ENCODE measurements at places on chromosomes 1 and 21.

DNA sequence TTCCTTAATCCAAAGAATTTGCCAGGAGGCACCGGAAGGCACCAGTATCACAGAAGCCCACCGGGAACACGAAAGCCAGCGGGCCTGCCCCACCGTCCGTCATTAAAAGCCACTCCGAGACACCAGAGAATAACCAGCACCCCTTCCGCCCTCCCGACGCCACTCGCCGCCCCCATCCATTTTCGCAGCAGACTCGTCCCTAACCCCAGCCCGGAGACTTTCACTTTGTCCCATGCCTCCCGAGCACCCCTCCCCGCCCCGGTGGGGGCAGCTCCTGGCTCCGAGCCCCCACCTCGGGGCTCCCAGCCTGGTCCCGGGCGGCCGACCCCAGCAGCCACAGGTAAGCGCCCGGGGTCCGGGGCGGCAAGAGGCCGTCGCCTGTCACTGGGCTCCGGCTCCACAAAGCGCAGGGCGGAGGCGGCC is 105.4 kb downstream of the SLC45A1 start:
- peak; percentile 35 for DNase-seq

- no peak for DNase-seq
Measured at GRCh38 chr1:65955071-65955470, 162.4 kb downstream of the PDE4B start.

GRCh38 chr1:1612104-1612400 is 3.2 kb upstream of the MIB2 start:
- DNase-seq = no peak

DNA sequence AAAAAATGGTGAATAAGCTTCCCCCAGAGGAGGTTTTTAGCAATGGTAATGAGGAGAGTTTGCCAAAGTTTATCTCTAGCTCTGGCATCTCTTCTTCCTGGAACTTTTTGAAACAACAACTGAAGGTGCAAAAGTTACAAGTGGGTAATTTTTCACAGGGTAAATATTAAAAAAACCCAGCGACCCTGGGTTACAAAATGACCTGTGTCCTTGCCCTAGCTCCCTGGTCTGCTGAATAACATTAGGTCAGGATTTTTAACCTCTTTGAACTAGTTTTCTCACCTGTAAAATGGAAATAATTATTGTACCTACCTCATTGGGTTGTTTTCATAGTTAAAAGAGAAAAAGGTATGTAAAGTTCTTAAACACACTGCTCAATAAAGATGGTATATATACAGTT is 332.4 kb upstream of the DUSP10 start:
- DNase-seq = no peak

DNA sequence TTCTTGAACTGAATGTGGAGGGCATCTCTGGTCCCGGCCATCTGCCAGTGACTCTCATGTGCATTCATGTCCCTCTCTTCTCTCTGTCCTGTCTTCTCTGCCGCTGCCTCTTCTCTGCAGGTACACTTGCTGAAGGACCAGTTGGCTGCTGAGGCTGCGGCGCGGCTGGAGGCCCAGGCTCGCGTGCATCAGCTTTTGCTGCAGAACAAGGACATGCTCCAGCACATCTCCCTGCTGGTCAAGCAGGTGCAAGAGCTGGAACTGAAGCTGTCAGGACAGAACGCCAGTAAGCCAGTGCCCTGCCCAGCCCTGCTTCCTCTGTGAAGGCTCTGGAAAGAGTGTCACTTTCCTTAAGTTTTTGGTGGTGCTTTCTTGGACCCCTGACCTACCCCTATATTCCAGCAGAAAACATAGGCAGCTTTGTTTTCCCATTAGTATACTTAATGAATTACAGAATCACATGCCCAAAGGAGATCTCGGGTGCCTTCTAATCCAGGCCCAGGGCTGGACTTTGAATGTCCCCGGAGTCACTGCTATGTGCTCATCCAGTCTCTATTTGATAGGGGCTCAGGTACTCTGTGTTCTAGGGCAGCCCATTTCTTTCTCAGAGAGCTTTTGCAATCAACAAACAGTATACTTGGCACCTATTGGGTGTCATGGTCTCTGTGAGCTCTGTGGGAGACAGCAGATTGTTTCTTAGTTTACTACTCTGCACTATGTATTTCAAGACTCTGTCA is 11.2 kb downstream of the SPATA46 start:
- DNase-seq = no peak

DNA sequence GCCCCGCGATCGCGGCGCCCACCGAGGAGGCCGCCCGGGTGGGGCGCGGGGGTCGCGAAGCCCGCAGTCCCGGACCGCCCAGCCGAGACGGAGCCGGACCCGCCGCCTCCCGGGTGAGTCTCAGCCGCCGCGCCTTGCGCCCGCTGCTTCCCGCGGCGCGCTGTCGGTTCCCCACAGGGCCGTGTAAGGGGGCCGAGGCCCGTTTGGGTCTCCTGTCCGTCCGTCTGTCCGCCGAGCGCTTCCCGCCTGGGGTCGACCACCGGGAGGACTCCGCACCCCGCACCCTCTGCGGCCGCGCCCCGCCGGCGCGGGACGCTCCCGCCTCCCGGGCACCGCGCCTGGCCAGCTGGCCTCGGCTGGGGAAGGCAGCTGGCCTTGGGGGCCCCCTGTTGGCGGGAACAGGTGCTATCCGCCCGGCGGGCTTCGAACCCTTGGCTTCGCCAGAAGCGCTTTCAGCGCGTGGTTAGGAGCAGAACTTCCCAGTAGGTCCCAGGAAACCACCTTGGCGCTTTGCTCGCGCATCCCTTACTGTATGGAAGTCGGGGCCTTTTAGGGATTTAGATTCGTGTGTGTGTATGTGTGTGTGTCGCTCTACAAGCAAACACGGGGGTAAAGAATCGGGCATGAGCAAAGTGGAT is 414 bp downstream of the TMEM51 start:
- DNase-seq = no peak

- DNase-seq = no peak
Measured at GRCh38 chr21:33650230-33650629, 7.9 kb downstream of the ITSN1 start.

DNA sequence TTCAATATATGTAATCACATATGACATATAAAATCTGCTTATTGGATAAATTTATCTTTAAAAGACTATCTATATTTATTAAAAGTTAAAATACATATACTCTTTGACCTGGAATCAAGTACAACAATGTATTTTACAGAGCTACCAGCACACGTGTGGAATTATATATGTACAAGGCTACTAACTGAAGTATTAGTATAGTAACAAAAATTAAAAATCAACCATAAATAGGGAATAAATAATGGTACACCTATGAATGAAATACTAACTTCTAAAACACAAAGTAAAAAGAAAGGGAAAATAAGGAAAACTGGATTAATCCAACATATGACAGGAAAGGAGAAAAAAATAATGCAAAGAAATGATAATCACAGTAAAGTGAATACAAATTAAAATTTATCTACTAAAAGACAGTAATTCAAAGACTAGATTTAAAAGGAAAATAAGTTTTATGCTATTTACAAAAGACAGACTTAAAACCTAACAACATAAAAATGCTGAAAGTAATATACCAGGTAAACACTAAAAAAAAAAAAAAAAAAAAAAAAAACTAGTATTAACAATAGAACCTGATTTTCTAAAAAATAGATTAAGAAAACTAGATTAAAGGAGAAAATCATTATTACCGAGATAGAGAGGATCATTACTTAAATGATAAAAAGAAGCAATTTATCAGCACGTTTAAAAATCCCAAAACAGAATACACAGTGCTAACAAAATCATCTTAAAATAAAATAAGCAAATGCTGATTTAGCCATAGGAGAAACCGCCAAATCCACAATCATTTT is 27.9 kb downstream of the MRPL39 start:
- DNase-seq = no peak

DNA sequence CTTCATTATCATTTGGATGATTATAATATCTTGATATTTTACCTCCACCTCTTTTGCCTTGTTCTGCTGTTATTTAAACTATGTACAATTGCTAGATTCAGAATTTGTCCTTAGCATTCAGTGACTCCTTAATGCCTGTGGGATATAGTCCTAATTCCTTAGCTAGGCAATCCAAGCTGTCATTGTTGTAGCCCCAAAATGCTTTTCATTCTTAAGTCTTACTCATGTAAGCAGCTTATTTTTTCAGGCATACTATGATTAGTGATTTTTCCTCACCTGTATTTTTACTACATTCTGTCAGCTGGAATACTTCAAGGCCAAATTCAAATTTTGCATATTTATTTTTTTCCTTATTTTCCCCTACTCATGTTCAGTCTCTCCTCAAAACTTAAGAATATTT is 13.4 kb downstream of the PKN2 start:
- no peak for DNase-seq

DNA sequence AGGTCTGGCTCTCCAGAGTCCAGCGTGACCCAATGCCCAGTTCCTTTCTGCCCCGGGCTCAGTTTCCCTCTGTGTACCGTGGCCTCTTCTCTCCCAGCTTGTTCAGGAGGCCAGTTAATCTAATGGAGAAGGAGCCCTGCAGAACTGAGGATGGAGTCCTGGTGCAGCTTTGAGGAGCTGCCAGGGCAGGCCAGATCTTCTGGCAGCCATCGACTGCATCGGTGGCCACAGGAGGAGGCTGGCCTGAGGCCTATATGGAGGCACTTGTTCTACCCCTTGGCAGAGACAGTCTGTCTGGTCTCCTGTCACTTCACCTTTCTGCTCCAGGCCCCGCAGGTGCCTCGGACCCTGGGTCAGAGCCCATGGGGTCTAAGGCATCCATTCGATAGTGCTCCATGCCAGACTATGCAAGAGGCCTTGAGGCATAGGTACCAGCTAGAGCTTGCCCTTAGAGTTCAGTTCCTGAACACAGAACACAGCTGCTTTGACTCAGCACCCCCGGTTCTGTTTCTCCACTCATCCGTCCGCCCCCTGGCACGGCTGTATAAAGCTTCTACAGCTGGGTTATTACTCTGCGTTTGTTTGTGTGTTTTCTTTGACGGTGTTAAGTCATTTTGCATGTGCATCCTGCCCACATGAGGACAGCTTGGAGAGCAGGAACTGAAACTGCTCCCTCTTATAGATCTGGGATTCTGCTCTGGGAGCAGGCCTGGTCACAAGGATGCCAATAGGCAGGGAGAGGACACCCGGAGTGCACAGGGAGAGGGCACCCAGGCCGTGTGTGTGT is 18.5 kb upstream of the LRRN2 start:
- no peak for DNase-seq

- DNase-seq = no peak
Measured at GRCh38 chr21:40422896-40423635, 423.9 kb downstream of the DSCAM start.

DNA sequence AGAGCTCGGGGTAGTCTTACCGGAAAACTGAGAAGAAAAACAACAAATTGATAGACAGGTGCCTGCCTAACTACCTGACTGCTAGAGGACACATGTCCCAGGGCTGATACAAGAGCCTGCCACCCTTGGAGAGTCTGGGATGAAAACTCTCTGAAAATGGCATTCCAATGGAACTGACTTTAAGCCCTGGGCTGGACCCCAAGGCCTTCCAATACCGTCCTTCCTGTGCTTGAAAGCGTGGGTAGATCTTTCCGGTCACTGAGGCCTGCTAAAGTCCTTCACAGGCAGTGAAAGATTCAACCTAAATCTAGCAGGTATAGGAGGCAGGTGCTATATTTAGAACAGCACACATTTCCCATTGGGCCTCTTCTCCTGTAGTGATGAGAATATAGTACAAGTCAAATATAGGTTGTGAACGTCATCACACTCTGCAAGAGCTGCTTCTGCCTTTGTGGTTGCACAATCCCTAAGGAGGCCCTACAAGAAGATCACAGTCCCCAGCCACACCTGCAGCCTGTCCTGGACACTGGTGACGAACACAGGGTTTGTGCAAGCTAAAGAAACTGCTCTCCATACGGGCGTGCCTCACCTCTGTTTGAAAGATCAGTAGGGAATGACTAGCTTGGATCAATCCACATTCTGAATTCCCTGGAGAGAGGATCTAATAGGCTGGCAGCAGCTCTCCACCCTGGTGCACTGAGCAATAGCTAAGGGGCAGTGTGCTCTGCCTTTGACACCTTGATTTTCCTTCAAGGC is 876 bp upstream of the CHML start:
- DNase-seq = peak; percentile 3

DNA sequence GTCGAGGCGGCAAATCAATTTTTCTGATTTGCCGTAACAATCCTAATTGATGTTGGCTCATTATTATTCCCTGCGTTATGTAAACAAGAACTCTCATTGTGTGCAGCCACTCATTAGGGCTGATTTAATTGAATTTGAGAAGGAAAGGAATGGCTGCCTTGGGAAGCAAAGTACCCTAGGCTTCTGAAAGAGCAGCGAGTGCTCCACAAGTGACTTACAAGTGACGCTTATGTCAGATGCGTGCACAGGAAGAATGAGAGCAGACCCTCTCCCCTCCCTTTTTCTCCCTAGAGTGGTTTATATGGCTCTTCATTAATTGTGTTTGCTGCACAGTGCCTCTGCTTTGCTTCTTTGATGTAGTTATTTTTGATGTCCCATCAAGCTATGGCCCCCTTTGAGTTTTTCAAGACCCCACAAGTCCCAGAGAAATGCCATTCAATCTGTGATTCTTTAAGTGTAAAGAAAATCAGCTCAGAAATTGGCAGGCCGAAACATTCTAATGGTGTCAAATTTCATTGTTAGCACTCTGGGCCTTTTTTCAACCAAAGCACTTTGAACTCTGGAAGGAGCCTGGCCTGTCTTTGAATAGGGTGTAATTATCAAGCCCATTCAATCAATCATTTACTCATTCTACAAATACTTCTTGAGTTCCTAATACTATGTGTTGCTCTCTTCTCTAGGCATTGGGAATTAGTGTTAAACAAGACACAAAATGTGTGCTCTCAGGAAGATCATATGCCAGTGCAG is 86.8 kb upstream of the VAV3 start:
- no peak for DNase-seq

DNA sequence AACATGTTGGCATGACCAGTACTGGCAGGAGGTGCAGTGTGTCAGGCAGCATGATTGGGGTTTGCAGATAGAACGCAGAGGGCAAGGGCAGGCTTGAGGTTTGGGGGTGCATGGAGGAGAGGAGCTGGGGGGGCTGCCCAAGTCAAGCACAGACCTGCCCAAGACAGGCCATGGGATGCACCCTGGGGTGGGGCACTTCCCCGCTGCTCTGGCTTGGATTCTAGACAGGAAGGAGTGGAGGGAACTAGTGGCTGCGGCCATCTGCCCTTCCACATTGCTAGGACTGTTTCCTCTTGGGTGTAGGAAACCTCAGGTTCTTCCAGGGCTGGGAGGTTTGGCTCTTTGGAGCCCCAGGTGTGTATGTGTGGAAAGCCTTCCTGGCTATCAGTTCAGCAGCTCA is 3.0 kb downstream of the PDXK start:
- no peak for DNase-seq
